NCI-H1105 (cell line): ENCODE measurements at places on chromosomes 16 and 17.

- no peak for DNase-seq
Measured at GRCh38 chr16:27482397-27483087, 67.2 kb downstream of the GTF3C1 start.

GRCh38 chr16:88705076-88705684 is 1.0 kb downstream of the RNF166 start:
- no peak for DNase-seq

DNA sequence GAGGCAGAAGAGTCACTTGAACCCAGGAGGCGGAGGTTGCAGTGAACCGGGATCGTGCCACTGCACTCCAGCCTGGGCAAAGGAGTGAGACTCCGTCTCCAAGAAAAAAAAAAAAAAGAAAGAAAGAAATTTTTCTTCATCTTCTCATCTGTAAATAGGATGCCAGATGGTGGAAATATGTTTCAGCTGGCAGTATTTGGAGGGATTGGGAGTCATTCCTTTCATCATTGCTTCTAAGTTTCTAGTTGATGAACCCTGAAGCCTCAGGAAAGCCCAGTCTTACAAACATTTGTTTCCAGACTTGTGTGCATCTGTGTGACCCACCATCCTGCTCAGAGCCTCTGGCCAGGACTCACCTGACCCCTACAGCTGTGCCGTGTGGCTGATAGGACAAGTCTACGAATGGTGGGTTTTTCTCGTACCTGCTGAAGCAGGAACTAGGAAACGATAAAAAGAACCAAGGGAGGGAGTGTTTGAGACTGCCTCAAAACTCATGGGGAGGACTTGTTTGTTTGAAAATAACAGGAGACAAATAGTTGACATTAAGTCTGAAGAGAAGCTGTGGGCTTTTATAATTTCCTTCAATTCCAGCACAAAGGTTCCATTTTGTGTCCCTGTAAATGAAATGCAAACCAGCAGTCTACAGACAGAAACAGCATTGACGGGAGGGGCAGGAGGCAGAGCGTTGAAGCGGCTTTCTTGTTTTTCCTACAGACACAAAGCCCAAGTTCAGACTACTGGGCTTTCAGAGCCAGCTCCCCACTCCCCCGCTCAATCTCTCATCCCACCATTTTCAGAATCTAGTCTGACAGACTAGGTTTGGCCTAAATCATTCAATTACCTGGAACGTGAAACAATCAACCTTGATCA is 24.9 kb downstream of the CDRT4 start:
- DNase-seq = no peak

GRCh38 chr16:21283521-21284289 is 5.6 kb upstream of the CRYM start:
- no peak for DNase-seq

GRCh38 chr16:76293980-76294379 is 16.8 kb downstream of the CNTNAP4 start:
- no peak for DNase-seq

DNA sequence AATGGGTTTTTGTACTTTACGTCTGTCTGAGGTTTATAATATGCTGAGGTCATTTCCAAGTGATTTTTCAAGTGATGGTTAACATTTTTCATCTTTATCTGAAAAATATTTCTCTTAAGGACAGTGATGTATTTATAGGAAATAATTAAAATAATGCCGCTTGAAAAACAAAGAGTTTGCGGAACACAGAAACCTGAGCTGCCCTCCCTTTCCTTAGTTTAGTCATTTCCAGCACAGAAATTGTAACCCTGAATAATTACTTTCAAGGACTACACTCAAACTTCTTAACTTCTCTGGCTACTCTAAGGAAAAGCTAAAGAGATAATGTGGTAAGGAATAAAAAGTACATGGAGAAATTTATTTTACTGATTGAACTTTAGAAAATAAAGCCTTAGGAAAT is 54.6 kb downstream of the MRTFB start:
- no peak for DNase-seq

DNA sequence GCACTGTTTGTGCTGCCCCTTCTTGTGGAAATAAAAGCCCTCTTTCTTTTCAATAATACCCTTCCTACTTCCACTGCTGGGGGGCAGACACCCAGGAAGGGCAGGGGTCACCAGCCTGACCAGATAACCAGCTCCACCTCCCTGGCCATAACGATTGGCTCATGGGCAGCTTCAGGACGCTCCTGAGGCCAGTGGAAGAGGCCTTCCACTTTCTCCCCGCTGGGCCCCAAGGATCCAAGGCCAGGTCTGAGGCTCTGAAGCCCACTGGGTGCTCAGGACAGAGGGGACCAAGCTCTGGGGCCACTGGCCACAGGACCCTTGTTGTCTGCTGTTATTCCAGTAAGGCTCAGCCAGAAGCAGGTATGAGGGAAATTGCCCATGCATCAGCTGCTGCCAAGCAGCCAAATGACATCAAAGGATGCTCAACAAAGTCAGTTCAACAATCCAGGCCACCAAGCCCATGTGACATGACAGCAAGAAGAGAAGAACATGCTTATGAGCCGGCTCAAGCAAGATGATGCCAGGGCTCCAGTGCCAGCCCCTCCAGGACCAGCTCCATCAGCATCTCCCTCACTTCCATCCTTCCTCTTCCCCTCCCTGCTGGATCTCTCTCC is 238.8 kb downstream of the ZNF423 start:
- DNase-seq = no peak
